ENCODE measurements at places on chromosomes 12 and 14.

DNA sequence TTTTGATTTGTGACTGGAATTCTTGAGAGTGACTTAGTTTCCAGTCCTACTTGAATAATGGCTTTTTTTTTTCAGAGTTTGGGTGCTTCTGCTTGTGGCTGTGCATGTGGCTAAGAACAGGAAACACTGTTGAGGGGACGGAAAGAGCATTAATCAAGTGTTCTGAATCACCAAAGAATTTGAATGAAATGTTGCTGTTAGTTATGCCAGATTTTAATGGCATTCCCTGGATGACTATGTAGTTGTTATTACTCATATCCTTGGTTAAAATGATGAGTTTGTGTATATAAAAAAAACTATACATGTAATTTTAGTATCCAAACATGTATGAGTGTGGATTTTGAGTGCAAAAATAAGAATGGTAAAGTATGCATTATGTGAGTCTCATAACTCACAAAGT is 347.9 kb downstream of the BCAT1 start:
- no peak for DNase-seq

- no peak for DNase-seq
These were observed 6.0 kb downstream of the KCNA1 start for GRCh38 chr12:4915752-4916151.

DNA sequence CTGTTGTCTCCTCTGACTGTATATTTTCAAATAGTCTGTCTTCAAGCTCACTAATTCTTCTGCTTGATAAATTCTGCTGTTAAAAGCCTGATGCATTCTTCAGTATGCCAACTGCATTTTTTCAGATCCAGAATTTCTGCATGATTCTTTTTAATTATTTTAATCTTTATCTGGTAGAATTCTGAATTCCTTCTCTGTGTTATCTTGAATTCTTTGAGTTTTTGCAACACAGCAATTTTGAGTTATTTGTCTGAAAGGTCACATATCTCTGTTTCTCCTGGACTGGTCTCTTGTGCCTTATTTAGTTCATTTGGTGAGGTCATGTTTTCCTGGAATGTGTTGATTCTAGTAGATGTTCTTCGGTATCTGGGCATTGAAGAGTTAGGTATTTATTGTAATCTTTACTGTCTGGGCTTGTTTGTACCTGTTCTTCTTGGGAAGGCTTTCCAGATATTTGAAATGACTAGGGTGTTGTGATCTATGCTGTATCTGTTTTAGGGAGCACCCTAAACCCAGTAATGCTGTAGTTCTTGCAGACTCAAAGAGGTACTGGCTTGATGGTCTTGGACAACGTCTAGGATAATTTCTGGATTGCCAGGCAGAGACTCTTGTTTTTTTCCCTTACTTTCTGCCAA is 193.8 kb upstream of the NPAS3 start:
- no peak for DNase-seq

- no peak for DNase-seq
These were observed 1.1 kb downstream of the NUMB start for GRCh38 chr14:73457041-73457923.

DNA sequence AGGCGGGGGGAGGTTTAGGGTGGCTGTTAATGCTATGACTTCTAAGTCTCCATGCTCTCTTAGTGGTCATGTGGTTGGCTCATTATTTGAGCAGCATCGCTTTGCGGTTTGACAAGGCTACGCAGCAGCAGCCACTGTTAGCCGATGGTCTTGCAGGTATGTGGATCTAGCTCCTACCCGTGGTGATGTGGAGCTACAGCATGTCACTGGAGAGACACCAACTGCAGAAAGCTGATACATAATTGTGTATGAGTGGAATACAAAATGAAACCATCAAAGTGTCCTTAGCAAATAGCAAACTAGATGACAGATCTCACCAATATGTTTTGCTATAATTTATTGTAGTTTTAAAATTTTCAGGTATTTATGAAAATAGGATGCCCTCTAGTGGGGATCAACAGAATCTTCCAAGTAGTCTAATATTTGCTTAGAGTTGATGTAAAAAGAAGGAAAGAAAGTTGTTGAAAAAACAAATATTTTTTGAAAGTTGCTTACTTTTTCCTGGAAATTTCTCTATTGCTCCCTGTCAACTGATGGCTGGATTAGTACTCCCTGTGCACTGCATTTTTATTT is 94.9 kb downstream of the NAV3 start:
- DNase-seq, result peak; percentile 79

Data from mucosa of gallbladder (tissue), 1 donor.